ENCODE measurements at places on chromosomes 1 and 21. TPM values are rescaled to one million over a fixed set of nuclear protein-coding genes. Genes with fewer than 3 reads are reported as not detected.

DNA sequence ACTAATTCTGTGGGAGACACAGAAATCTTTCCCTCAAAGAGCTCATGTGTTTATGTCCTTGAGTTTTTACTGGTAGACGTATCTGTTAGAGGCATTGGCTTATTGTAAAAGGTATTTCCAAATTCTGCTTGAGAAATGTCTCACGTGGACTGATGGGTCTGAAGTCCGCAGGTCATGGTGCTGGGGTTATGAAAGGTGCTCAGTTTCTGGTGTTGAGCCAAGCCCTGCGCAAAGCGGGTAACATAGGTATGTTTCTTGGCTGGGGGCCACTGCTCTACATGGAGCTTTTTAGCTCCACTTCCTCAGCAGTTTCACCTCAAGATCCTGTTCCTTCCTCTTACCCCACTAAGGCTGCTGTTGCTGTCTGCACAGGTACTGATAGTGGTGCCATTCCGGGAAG is 10.8 kb downstream of the UTP25 start:
- DNase-seq = no peak

- no peak for DNase-seq
Measured at GRCh38 chr1:204875255-204875654, 4.6 kb downstream of the NFASC start.

CHRNB2 gene
- not detected for polyA plus RNA-seq

TTC24 gene
- 0.12 TPM for polyA plus RNA-seq

IGSF9 gene
- polyA plus RNA-seq = not detected

DNA sequence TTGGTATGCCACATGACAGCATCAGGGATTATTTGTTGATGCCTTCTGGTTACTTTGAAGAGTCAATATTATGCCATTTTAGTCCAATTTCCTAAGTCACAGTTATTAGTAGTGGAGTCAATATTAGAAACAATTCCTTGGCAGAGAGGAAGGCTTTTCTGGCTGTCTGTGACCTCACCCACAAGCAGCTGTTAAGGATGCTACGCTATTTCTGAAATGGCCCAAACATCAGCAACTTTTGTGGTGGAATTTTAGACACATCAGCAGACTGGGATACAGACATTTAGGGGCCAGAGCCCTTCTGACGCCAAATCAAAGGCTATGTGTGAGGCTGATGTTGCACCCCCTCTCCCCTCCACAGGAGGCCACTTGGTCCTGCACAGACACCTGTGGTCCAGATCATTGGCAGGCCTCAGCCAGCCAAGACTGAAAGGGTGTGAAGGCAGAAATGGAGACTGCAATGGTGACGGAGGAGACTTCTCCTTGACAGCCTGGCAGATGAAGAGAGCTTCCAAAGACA is 9.2 kb upstream of the RXRG start:
- no peak for DNase-seq

DNA sequence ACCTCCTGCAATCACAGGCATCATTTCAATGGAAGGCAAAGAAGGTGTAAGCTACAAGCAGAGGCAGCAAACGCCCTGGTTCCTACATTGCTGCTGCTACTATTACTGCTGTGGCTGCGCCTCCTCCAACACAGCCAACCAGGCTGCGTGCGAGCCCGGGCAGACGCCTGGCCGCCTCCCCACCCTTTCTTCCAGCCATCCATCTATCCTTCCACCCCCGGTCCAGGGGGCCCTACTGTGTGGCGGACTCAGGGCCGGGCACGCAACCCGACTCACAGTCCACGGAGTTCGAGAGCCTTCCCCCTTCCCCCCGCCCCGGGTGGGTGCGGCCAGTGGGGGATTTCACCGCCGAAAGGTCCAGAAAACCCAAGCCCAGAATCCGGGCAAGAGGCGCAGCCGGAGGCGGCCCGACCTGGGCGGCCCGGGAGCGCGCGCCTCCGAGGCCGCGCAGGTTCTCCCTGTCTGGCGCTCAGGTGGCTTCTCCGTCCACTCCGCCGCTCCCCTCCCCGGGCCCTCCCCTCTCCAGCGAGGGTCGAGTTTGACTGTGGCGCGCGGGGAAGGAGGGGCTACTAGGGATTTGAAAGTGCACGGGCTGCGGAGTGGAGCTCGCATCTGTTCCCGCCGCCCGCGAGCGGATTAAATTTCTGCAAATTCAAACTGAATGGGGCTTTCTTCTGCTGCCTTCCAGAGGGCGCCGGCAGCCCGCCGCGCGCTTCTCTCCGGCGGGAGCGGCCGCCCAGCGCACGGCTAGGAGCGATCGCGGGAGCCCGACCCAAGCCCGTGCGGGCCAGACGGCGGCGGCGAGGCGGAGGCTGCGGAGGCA is at the start of gene HUNK:
HUNK (plus strand) TSS at position 569 of the 823 bp plus-strand sequence. CDS start 655 bp downstream, outside the sequence.
- DNase-seq = no peak

DNA sequence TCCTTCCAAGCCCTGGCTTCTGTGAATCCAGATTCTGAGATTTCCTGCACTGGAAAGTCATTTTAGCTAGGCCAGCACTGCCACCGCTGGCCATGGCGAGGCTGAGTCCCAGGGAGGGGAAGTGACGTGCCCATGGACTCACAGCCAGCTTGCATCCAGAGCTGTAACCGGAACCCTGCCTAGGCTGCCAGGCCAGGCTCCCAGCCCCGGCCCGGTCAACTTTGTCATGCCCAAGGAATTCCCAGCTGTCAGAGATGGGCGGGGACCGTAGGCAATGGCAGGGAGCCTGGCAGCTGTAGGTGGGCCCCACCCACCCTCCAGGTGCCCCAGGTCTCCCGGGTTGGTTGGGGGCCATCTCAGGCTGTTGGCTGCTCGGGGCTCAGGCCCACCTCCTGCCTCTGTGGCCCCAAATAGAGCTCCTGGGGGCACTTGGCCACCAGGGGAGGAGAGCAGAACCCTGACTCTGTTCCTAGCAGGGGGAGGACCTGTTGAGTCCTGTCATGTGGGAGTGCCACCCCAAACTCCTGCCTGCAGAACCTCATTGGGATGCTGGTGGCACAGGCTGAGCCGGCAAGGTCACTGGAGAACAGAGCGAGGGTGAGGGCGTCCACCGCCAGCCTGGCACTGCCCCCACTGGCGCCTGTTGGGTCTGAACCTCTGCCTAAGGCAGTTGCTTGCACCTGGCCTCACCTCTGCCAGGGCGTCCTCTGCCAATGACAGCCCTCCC is 57.8 kb downstream of the FOXO6 start:
- no peak for DNase-seq

AKR7A3 gene
- not detected for polyA plus RNA-seq

DNA sequence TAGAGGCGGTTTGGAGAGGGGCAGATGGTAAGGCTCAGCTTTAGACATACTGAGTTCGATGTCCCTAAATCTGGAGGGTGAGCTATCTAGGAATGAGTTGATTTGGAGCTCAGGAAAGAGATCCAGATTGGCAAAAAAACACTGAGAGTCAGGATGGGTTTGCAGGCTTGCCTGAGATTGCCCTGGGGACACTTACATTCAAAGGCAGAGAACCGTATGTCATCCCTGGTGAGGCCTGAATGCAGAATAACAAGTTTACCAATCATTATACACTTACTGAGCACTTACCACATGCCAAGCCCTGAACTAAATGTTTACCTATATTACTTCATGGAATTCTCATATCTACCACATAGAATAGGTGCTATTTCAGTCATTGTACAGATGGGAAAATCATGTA is 27.5 kb downstream of the TFAP2E start:
- DNase-seq = no peak

- no peak for DNase-seq
Measured at GRCh38 chr1:245160741-245161400, 6.1 kb downstream of the KIF26B start.

GRCh38 chr1:202282596-202283283 is 59.0 kb downstream of the UBE2T start:
- DNase-seq = no peak

DNA sequence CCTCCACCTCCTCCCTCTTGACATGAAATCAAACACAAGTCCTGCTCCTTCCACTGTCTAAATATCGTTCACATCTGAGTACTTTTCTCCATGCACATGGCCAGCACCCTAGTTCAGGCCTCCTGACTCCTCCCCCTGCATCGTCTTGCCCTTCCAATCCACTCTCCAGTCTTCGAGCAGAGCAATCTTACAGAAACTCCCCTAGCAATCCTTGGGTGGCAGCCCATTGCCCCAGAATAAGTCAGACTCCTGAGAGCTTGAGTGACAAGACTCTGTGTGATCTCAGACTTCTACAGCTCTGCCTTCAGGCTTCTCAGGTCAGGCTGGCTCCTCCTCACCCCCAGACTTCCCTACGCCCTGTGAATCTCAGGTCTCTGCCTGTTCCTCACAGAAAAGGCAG is 5.5 kb downstream of the SH2D2A start:
- DNase-seq = no peak

- peak; percentile 62 for DNase-seq
Measured at GRCh38 chr1:1212780-1213344, 1.1 kb downstream of the TNFRSF4 start.

URB2 gene
- polyA plus RNA-seq = 7.2 TPM

- no peak for DNase-seq
Measured at GRCh38 chr1:107250169-107250568, 109.3 kb downstream of the NTNG1 start.

DNA sequence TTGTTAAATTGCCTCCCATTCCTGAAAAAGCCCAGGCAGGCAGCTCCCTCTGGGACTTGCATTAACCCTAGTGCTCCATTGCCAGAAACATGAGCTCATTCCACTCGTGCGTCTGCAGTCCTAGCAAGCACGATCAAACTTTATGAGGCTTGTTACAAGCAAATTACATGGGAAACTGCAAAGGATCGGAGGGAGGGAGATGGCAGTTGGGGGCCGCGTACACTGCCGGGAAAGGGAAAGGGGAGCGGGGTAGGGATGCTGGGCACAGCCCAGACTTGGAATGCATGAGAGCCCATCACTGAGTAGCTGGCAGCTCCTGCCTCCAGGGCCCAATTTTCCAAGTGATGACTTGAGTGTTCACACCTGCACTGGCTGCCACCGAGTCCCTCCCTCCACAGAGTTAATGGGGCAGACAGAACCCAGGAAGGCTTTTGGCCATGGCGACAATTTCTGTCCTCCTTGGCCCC is 169.9 kb downstream of the BRINP2 start:
- no peak for DNase-seq

DNA sequence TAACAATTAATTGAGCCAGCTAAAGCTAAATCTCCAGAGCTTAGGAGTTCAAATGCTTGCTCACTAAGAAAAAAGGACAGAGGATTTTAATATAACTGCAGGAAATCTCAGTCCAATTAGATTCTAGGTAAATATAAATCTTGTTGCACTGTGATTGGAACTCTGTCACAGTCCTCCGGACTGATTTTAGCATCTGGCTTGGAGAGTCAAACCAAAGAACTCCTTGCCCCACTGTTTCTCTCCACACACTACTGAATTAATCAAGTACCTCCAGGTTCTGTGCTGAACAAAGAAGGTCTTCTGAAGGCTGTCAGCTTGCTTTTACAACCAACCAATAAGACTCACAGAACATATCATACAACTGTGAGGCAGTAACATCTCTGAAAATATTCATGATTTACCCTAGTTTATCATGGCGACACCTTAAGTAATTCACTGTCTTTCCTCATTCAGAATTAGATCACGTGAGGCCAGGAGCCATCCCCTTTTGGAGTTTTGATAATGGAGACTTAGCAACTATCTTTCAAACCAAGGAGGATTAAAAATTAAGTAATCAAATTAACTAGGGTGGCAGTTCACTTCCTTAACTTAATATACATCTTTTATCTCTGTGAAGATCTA is 176.0 kb downstream of the RERE start:
- no peak for DNase-seq

GRCh38 chr1:171748651-171749050 is 6.8 kb upstream of the VAMP4 start:
- no peak for DNase-seq

DNA sequence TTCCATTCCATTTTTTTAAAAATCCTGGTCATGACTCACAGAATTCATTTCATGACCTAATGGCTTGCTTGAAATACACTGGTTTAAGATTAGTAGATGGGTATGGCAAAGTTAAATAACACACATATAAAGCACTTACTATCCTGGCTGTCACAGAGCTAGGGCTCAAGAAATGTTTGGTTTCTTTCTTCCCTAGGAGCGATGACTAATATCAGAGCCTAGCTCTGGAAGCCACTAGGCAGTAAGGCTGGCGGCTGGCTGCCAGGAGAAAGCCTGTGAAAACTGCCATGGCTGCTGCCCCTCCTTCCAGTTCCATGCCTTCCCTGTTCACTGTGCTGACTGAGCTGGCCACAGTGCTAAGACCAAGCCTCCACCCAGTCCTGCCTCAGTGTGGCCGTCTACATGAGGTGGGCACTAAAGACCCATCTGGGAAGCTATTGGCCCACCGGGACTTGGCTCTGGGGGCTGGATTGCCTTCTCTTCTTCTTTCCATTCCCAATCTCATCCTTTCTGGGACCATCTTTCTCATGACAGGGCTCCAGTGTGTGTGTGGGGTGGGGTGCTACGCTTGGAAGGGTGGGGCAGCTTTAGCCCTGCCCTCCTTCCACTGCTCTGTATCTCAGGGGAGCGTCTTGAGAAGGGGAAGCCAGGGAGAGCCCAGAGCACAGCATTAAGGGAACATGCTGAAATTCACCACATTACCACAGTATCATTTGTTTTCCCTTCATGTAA is 10.8 kb upstream of the ASCL5 start:
- DNase-seq = no peak

- no peak for DNase-seq
Measured at GRCh38 chr1:64526312-64526711, 56.4 kb downstream of the CACHD1 start.

- no peak for DNase-seq
Measured at GRCh38 chr1:167776151-167776550, 54.4 kb downstream of the MPZL1 start.

ADAM30 gene
- polyA plus RNA-seq = not detected

DNA sequence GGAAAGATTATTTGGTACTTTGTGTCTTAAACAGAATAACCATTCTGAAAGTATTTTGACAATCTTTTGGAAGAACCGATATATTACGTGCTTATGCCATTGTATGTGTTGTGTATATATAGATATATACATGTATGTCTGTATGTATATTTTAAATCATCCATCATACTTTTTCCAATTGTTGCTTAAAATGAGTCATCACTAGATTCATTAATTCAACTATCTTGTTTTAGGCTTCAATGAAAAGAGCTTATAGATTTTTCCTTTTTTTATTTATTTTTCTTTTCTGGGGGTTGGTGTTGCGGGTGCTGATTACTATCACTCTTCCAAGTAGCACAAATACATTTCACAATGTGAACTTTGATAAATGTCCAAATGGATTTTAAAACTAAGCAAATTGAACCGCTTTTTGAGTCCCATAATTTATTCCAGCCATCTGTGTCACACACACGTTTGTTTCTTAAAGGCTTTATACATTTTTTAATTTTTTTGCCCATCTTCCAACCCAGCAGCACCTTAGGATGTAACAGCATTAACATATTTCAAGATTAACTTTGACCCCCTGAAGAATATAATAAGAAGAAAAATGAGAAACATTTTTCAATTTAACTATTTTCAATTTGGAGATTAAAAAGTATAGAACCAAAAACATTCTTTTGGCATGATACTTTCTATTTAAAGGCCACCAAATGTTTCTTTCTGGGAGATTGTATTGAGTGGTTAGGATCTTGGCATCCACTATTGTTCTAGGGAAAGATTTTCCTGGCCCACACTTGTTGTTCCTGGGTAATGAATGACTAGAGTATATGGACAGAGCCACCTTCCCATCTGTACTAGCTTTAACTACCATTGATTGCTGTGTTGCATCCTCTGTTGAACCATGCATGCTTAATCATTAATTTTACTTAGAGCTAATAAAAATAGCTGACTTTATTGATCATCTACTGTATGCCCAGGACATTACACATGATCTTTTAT is 9.3 kb upstream of the DPYD start:
- no peak for DNase-seq

F5 gene
- polyA plus RNA-seq = 1.4 TPM

FMO4 gene
- polyA plus RNA-seq = 1.8 TPM

YIPF1 gene
- 30.5 TPM for polyA plus RNA-seq

- DNase-seq = no peak
Measured at GRCh38 chr1:168977618-168978017, 128.9 kb upstream of the ATP1B1 start.

FCGR3A gene
- polyA plus RNA-seq = 0.14 TPM
